Renal cortical epithelial cell (primary cell): ENCODE measurements at places on chromosomes 2 and 18.

- DNase-seq: no peak
These were observed 506.7 kb downstream of the ARHGAP15 start for GRCh38 chr2:143635936-143636335.

DNA sequence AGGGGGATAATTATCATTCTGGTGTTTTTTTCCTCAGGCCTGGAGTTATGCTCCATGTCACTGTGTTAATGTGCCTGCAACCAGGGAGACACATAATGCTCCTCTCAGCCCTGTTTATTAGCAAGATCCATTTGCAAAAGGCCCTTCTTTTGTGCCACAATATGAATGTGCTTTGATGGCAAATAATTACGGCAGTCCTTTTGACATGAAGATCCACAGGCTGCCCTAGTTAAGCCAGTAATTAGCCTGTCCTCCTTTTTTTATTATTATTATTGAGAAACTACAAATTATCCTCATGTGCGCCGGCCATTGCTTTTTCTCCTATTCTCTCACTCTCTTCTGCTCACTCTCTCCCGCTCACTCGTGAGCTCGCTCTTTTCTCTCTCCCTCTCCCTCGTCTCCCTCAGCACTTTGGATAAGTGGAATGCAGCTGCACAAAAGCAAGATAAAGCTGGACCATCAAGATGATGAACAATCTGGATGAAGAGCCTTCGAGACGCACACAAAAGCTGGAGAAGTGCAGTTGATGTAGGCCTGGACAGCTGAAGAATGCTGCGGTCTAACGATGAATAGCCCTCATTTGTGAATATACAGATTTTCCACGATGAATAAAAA is 762.3 kb downstream of the BCL11A start:
- DNase-seq: no peak

- no peak for DNase-seq
These were observed 13.6 kb upstream of the GPR35 start for GRCh38 chr2:240611601-240612210.

GRCh38 chr2:238929242-238930081 is 81.6 kb downstream of the TWIST2 start:
- no peak for DNase-seq

DNA sequence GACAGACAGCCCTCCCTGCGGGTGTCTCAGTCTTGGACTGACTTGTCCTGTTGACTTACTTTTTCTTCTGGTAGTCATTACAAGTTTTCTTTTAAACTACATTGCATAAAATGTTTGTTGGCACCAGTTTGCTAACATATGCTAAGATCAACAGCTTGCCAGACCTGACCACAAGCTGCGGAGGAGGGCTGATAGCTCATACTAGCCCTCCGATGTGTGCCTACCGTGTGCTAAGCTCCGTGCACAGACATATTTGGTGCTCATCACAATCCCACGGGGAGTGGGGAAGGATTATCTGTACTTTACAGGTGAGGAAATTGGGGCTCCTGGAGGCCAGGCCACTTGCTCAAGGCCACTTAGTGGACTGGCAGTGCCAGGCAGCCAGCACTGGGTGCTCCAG is 72.8 kb upstream of the YPEL5 start:
- DNase-seq: no peak
